A673 (cell line): ENCODE measurements at places on chromosomes 3 and 15. TPM values are rescaled to one million over a fixed set of nuclear protein-coding genes. Genes with fewer than 3 reads are reported as not detected.

The CADM2 gene
- total RNA-seq: 3.7 and 5.3 TPM in 2 replicates

The SLC24A1 gene
- 4.9 and 6.4 TPM in 2 replicates for total RNA-seq

The PPP1R14D gene
- total RNA-seq: not detected in 2 replicates

The FAM98B gene
- total RNA-seq: 45.0 and 50.9 TPM in 2 replicates

The PTPRG gene
- total RNA-seq: 11.5 and 11.7 TPM in 2 replicates

The LIPC gene
- total RNA-seq: not detected in 2 replicates

The GAP43 gene
- 31.6 and 42.0 TPM in 2 replicates for total RNA-seq

The PRSS50 gene
- not detected in 2 replicates for total RNA-seq

The C3orf70 gene
- total RNA-seq: 0.22 and 0.26 TPM in 2 replicates

The GOLGA8J gene
- 0.22 TPM in 1 of 2 replicates, not detected in the other for total RNA-seq

The AP3B2 gene
- total RNA-seq: 19.0 and 22.0 TPM in 2 replicates

The CCDC13 gene
- total RNA-seq: 0.55 TPM in 1 of 2 replicates, not detected in the other

The CLSTN2 gene
- total RNA-seq: 41.0 and 50.7 TPM in 2 replicates

The KLHL40 gene
- not detected in 2 replicates for total RNA-seq

The TTLL13 gene
- 0.33 TPM in 1 of 2 replicates, not detected in the other for total RNA-seq

The MOBP gene
- total RNA-seq: 0.19 and 0.22 TPM in 2 replicates

The SLC6A11 gene
- total RNA-seq: not detected in 2 replicates

The SCAANT1 gene
- not detected in 2 replicates for total RNA-seq

The NANOGP8 gene
- not detected in 2 replicates for total RNA-seq

The TMIE gene
- 0.17 TPM in 1 of 2 replicates, not detected in the other for total RNA-seq

The DAZL gene
- total RNA-seq: not detected in 2 replicates
